Activated CD8-positive, alpha-beta memory T cell treated with anti-CD3 and anti-CD28 coated beads for 1 hour (primary cell): ENCODE measurements at places on chromosomes 5 and 9.

- no peak for DNase-seq
Observed at GRCh38 chr9:129606161-129607026, 14.5 kb downstream of the C9orf50 start.

DNA sequence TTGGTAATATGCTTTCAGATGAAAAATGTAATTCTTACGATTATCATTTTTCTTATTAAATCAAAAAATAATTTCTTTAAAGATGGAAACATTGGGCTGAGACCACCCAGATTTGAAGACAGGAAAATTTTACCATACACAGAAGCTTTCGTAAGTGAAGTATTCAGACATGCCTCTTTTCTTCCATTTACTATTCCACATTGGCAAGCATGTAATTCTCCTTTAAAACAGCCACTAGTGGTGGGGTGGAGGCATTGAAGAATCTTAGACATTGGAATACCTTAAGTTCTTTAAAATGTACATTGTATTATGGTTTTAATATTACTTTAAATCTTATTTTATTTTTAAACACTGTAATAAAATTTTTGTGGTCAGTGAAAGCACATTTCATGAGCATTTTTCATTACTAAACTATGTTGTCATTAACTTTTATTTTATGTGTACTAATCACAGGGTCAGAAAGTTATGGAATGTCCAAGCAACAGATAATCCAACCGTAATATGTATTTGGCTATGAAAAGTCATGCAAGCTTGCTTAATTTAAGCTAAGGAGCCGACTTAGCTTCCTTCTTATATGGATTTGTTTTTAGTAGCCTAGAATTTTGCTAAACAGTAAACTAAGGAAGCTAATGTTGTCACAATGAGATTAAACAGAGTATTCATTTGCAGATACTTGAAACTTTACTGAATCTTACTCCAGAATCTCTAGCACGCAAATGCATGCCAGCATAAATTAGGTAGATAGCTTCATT lies 97.4 kb upstream of the ALDH1A1 start:
- DNase-seq = no peak

DNA sequence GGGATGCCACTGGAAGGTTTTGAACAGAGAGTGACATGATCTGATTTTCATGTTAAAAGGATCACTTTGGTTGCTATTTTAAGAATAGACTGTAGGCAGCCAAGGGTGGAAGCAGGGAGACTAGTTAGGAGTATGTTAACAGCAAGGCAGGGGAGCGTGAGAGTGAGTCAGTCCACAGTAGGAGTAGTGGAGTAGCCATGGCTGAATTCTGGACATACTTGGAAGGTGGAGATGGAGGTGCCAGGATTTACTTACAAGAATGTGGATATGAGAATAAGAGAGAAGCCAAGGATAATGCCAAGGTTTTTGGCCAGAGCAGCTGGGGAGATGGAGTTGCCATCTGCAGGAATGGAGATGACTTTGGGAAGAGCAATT lies 118.8 kb downstream of the GALNT10 start:
- DNase-seq = no peak

GRCh38 chr9:93134740-93135444 lies 841 bp upstream of the NINJ1 start:
- no peak for DNase-seq

DNA sequence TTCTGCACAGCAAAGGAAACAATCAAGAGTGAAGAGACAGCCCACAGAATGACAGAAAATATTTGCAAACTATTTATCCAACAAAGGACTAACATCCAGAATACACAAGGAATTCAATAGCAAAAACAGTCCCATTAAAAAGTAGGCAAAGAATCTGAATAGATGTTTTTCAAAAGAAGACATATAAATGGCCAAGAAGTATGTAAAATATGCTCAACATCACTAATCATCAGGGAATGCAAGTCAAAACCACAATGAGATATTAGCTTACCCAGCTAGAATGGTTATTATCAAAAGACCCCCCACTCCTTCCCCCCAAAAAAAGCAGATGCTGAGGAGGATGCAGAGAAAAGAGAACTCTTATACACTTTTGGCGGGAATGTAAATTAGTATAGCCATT lies 13.4 kb upstream of the OR13C8 start:
- DNase-seq = no peak

DNA sequence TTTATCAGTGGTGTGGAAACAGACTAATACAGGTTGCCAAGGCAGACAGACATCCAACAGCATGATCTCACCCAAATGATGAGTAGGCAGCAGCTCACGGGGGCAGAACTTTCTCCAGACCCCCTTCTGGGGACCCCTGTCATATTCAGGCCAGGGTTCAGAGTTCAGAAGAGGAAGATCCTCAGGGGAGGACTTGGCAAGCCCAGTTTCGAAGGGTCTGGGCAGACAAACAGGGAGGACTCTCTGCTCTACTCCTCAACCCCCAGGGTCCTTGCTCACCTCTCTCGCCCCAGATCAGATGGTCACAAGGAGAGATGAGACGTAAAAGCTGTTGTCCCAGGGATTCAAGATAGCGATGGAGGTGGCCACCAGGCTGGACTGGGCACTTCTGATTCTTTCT lies 215.1 kb upstream of the MVB12B start:
- DNase-seq = no peak

DNA sequence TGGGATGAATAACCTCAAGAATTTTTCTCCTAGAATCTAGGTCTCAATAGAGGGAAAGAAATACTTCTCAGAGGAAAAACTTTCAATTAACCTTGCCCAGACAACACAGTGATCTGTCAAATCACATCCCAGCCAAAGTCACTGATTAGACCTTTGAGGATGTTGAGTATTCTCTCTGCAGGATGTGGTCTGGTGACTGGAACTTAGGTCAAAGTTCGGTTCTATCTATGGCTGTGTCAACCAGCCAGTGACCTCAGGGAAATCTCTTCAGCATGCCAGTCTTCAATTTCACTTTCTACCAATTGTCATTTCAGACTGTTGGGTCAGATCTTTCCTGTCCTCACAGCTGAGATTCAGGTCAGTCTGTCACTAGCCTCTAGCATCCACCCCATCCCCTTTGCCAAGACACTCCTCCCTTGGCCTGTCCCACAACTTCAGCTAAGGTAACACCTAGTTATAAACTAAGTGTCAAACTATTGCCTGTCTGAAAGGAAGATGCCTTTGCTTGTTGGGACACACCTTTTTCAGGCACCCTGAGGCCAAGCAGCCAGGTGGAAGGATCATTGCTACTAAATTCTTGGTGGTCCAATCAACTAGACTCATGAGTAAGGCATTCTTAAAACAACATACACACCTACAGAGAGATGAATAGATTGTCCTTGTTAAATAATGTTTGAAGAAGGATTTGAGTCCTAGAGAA lies 156.3 kb upstream of the FST start:
- no peak for DNase-seq

GRCh38 chr5:91189480-91190313 lies 193.4 kb downstream of the ARRDC3 start:
- no peak for DNase-seq

DNA sequence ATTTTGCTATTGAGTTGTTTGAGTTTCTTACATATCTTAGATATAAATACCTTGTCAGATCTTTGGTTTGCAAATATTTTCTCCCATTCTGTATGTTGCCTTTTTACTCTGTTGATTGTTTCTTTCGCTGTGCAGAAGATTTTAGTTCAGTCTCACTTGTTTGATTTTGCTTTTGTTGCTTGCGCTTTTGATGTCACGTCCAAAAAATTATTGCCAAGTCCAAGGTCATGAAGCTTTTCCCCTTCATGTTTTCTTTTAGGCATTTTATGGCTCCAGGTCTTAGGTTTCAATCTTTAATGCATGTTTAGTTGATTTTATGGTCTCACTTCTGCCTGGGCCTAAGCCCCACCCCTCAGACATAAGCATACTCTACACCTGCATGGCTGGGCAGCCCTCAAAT lies 131.5 kb upstream of the TNC start:
- DNase-seq = no peak

DNA sequence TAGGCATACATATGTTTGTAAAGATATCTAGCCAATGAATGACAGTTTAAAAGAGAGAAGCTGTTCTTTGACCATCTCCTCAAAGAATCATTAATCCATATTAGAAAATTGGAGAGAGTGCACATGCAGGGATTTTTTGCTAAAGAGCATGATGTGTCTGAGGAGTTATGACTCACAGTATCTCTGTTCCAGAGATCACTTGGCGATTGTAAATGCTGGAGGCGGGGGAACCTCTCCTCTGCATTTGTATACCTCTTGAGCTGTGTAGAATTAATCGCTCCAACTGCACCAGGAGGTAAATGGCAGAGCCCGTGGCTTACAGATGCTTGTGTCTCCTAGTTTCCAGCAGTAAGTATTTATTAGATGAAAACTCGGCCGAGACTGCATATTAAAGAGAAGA lies 3.6 kb upstream of the SPATA31D1 start:
- no peak for DNase-seq

DNA sequence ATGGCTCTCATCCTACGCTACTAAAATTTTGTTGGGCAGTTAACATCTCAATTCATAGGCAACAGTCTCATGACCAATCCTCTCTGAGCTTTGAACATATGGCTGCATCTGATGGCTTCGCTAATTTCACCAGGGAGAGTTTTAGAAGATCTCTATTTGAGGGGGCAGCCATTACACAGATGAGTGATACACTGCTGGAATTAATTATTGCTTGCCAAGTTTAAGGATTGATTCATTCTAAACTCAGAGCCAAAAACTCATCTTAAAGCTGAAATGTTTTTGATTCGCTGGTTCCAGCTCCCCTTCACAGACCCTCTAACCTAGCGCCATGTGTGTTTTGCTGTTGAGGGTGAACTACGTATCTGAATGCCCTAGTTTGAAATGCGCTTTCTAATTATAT lies 519.9 kb upstream of the WWC1 start:
- no peak for DNase-seq

DNA sequence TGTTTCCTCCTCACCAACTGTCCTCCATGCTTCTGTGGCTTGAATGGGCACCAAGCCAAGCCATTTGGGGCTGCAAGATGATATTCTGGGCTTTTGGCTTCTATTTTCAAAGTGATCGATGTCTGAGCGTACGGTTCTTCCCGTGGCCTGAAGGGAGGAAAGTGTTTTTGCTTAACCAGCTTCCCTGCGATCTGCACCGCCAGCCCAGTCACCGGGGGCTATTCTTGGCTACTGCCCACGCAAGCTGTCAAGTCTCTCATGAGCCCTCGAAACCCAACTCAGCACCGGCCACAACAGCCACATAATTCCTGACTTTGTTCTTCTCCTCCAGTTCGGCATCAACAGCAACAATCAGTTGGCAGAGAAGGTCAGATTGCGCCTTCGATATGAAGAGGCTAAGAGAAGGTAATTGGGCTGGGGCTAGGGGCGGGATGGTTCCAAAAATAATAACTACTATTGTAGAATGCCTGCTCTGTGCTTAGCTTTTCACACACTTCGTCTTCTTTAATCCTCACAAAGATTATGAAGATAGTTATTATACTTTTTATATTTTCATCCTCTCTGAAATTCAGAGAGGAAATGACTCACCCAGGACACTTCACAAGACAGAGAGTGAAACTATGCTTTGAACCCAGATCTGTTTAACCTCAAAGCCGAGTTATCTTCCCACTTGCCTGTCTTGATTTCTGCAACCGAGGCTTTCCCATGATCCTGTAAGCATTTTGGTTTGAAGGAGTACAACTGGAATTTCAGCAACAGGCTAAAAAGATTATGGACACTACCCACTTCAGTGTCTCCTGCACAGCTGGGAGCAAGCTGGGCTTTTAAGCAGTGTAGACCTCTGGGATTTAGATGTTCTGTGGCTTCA lies 76.4 kb upstream of the RARS1 start:
- DNase-seq = no peak

GRCh38 chr5:147633173-147633572 lies 123.3 kb upstream of the DPYSL3 start:
- DNase-seq = no peak

DNA sequence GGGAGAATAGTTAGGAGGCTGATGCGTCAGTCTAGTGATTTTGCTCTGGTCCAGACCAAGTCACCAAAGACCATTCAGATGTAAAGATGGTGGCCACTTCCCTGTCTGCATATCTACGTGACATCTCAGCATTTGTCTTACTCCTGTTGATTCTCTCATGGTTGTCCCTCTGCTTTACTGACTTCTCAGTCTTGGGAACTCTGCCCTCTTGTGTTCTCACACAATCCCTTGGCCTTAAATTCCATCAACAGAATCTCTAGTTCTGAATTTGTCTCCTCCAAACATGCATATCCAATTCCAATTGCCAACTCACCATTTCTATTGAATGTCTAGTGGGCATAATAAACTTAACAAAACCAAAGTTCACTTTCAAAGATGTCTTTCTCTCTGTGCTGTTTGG lies 147.8 kb downstream of the SLC24A2 start:
- no peak for DNase-seq
